ENCODE measurements at places on chromosomes 12 and 14.
A peak's percentile ranks its signal among the peaks of the same experiment; 100 is the strongest.

DNA sequence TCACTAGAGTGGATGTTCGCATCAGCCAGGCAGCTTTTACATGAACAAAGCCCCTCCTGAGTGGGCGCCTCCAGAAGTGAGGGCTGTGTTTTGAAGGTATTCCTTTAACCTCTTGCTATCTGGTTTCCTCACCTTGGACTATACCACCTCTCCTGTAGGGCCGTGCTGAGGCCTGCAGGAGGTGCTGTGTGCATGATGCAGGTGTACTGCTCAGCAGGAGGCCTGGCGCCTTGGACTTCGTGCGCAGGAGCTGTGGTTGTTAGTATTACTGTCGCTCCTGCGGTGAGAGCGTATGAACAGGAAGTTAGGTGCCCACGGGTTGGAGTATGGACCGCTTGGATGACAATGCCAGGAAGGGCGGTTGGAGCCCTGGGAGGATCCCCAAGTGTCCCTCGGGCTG, 130.7 kb downstream of the TSPAN9 start:
- no peak for DNase-seq

DNA sequence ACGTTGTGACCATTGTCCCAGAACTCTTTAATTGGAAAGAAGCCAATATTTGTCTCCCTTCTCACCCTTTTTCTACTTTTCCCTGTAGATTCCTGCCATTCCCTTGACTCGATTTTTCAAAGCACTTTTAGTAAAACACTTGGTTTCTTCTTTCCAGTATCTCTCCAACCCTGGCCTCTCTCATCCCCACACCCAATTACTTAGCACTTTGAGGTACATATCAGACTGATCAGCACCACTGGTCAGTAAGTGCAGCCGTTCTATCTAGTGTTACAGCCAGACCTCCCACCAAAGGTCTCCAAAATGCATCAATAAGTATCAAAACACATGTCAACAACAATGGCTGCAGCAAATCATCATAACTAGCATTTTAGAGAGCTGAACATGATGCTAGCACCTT, 141.9 kb downstream of the BTG1 start:
- no peak for DNase-seq

GRCh38 chr14:38900887-38901286, 202.1 kb downstream of the SEC23A start:
- no peak for DNase-seq

DNA sequence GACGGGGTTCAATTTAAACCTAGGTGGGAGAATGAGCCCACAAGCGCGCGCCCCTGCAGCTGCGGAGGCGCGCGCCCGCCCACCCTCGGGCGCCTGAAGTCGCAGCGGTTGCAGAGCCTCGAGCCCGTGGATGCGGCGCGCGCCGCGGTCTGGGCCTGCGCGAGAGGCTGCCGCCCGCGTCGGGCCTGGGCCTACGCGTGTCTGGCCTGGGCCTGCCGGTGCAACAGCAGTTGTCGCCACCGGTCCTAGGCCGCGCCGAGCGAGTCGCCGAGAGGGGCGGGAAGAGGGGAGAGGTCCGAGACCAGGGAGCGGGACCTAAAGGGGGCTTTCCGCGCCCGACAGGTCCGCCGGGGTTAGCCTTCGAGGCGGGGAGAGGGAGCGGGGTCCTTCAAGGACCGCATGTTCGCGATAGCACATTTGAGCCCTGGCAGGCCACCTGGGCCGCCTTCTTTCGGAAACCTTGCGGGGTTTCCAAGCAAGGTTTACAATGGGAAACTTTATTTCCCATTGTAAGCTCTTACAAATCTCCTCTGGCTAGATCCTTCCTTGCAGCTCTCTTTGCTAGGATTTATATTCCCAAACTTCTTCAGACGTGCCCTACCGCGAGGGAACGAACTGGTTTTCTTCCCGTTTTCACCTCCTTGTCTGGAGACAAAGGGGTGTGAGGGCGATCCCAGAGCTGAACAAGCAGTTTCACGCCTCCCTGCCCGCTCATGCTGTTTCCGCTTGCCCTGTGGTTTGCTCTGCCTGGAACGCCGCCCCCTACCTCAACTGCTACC, 6.8 kb downstream of the SIX6 start:
- DNase-seq = no peak

DNA sequence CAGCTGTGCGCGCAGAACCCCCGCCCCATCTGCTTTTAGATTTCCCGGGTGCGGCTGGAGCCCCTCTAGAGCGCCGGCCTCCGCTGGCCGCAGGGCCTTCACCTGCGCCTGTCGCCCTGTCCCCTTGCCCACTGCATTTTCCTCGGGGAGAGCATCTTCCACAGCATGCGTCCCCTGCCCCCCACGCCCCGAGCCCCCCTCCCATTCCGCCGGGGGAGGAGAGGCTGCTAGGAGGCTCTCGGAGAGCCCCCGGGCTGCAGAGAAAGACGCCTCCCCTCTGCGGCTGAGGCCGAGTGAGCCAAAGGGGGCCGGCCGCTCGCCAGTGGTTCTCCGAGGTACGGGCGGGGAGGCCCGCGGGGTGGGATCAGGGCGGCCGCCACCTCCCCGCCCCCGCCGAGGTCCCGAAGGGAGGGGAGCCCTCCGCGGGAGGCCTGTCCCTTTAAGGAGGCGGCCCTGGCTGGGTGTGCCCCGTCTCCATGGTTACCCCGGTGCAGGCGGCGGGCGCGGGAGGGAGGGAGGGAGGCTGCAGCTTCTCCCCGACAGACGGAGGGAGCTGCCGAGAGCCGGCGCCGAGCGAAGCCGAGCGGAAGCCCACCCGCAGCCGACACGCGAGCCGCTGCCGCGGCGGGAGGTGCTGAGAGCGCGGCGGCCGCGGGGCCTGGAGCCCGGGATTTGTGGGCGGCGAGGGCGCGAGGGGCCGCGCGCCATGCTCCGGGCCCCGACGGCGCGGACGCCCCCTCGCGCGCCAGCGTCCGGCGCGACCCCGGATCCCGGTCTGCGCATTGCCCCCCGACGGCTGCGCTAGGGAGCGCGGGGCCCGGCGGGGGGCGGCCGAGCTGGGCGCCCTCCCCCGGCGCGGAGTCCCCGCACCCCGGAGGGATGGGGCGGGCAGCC, at the start of gene KCNH3:
Gene KCNH3, plus strand, starts transcription at position 521 of the 894 bp plus-strand sequence. CDS start 387 bp downstream, outside the sequence.
- DNase-seq = peak; percentile 44

DNA sequence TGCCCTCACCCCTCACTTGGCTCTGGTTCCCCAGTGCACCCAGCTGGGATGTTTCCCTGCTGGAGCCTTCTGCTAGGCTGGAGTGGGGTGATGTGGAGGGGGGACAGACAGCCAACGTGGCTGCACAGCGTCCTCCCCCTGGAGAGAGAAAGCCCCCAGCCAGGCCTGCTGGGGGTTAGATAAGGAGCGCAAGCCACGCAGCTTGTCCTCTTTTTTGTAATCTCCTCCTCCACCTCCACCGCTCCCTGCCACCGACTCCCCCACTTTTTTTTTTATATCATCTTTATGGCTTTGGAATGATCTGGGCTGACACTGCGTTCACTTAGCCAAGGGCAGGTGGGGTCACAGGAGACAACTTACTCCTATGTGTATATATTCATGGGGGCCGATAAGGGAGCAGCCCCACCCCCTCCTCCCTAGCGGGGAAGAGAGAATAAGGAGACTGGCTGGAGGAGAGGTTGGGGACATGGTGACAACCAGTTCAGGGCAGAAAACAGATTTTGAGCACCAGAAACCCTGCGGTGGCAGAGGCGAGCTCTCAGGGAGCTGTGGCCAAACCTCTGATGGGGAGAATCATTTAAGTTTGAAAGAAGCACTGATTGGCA, 169.9 kb upstream of the LHX5 start:
- no peak for DNase-seq
